ENCODE measurements at places on chromosomes 7 and 10. TPM values are rescaled to one million over a fixed set of nuclear protein-coding genes. Genes with fewer than 3 reads are reported as not detected.

DNA sequence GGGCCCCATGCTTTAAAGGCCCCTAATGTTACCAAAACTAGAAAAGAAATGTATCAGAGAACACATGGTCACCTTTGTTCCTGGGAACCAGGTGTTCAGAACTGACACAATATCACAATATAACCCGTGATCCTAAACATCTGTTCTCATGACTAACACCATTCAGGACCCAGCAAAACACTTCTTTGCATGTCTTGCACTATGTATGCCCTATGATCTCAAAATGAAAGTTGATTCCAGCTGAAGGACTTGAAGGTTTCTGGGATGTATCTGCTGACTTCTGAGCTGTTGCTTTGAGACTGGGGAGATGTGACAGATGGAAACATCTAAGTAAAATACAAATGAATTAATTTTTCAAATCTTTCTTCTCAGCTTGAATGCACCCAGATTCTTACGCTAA, 37.5 kb upstream of the PIK3CG start:
- DNase-seq = no peak

DNA sequence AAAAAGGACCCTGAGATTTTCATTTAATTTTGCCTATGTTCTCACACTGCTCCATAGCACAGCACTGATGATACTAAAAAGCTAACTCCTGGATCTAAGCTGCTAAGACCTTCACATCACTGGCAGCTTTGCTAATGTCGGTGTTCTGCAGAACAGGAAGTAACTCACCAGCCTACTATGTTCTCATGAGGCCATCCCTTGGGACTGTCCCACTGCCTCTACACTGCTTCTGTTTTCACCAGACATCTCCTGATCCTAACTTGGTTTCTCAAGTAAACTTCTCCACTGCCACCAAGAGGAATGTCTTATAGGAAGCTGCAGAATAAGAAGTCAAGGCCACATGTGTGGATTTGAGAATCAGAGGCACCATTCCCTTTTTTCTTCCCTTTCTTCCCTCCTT, 15.1 kb downstream of the HTR7 start:
- DNase-seq = no peak

- DNase-seq = no peak
These were observed 65.4 kb downstream of the TRUB1 start for GRCh38 chr10:115003396-115003795.

DNA sequence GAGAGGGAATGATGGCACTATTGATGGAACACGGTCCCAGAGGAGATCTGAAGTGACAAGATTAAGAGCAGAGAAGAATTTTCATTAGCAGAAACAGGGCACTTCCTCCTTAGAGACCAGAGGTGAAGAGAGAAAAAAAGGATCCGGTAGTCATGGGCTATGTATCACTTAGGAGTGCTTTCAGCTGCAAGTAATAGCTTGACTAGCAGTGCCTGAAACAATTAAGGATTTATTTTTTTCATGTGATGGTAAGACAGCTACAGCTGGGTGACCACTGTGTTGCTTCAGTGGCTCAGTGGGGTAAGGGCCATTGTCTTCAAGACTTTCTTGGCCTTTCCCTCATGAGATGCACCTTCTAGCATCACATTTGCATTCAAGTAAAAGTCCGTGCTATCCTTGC, 515.1 kb upstream of the GALNT17 start:
- no peak for DNase-seq

- DNase-seq = no peak
These were observed 103.8 kb upstream of the SAMD8 start for GRCh38 chr10:75007646-75008045.

GRCh38 chr10:105024184-105024583, 383.1 kb downstream of the SORCS3 start:
- DNase-seq = peak; percentile 24

GRCh38 chr10:110747609-110748464, 103.7 kb downstream of the RBM20 start:
- no peak for DNase-seq

DNA sequence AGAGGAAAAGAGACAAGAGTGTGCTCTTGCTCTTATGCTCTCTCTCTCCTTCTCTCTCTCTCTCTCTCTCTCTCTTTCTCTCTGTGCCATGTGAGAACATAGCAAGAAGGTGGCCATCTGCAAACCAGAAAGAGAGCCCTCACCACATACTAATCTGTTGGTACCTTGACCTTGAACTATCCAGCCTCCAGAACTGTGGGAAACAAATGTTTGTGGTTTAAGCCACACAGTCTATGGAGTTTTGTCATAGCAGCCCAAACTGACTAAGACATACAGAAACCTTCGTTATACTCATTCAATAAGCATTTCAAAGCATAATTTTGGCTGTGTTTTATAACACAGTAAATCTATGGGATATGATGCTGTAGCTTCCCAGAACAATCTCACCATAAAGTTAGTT, 56.4 kb upstream of the PLPP4 start:
- no peak for DNase-seq

GRCh38 chr10:100858261-100858660, 54.5 kb upstream of the SLF2 start:
- DNase-seq = no peak

DNA sequence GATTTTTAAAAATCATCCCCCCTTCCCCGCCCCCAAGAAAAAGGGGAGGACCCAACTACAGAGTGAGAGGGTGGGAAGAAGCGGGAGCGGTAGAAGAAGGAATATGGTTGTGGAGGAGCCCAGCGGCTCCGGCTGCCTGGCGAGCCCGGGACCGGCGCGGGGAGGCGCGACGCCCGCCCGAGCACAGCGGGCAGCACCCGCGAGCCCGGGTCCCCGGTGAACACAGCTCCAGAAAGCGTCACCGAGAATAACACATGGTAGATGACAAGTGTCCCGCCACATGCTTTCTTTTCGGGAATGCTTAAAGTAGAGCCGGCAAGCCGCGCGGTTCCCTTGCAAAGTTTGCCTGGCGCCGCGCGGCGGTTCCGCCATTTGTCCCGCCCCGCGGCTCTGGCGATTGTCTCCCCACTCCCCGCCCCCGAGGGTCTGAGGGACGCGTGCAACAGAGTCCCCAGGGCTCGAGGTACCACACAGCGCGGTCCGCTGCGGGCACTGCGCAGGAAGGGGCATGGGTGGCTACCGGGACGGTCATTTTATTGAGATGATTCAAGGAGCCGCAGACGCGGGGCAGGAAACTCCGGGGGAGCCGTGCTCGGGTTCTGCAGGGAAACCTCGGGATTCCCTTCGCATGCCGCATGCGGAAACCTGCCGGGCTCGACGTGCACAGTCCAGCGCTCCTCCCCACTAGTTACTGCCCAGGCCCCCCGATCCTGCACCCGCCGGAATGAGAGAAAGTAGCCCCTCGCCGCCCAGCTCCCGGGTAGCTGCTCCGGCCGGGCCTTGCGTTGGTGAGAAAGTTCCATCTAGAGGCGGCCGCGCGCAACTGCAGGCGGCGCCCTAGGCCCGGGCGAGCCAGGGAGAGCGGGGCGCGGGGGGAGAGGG, 781 bp upstream of the GRM8 start:
- no peak for DNase-seq

- no peak for DNase-seq
These were observed 122.6 kb downstream of the ST7 start for GRCh38 chr7:117075934-117076333.

GRCh38 chr7:29588900-29589696, 25.5 kb downstream of the PRR15 start:
- DNase-seq = no peak

DNA sequence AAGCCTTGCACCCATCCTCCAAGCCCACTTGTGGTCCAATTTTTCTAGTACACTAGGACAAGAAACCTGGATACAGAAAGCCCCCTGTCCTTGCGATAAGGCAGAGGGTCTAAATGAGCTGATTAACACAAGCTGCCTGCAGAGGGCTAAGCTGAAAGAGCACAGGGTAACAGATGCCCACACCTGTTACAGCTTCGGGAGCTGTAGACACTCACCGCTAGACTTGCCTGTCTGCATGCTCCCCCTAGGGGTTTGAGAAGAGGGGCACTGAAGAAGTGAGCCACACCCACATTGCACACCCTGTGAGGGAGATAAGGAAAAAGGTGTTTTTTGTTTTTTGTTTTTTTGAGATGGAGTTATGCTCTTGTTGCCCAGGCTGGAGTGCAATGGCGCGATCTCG, 386.5 kb upstream of the AUTS2 start:
- no peak for DNase-seq

DNA sequence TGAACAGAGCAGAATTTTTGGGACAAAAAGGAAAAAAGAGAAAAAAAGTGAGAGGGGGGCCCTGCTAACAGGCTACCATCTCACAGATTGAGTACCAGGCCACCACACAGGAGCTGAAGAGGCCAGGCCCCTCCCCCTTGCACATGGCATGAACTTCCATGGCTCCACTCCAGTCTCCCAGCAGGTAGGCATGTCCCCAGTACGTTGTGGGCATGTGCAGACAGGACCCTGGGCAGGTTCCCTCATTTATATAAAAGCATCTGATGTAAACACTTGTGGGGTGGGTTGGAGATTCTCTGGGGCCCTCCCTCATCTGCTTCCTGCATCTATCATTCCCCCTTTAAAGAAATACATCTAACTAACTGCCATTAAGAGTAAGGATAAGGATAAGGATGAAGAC, 45.0 kb upstream of the AKR1C1 start:
- DNase-seq = no peak

- no peak for DNase-seq
These were observed 34.0 kb downstream of the TMEM270 start for GRCh38 chr7:73894733-73895551.

GRCh38 chr7:5117095-5117970, 71.7 kb downstream of the RBAK start:
- no peak for DNase-seq

DNA sequence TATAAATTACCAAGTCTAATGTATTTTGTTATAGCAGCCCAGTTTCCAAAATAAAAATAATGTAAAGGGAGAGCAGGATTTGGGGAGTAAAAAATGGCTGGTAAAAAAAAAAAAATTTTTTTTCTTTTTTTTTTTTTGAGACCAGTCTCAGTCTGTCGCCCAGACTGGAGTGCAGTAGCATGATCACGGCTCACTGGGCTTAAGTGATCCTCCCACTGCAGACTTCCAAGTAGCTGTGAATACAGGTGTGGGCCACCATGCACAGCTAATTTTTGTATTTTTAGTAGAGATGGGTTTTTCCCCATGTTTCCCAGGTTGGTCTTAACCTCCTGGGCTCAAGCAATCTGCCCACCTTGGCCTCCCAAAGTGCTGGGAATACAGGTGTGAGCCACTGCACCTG, 4.8 kb upstream of the LSM8 start:
- DNase-seq = no peak

DNA sequence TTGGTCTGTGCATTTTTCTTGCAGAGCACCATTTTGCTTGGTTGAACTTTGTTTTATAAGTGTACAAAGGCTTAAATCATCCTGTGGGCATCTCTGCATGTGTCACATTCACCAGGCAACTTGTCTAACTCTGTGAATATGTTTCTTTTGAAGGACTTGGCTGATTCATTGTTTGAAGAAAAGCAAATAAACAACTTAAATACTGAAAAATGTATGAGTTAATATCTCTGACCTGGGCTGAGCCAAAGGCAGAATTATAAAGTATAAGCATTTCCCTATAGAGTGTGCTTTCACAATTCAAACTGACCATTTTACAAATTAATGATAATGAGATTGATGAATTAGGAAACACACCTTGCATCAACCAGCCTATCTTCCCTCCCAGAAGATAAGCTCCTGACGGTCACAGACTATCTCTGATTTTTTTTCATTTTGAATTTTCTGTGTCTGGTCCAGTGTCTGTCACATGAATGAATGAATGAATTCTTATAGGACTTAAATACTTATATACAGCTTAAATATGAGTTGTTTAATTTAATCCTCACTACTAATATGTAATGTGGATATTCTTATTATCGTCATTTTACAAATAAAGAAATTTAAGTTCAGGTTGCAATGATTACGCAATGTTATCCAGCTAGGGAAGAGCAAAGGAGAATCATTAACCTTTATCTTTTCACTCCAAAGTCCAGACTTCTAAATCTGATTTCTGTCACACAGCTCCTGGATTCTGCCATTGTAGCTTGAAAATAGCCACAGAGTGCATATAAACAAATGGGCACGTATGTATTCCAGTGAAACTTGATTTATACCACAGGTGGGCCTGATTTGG, 182.0 kb upstream of the PHYHIPL start:
- DNase-seq = no peak

GRCh38 chr10:27399871-27400270, 104.2 kb upstream of the RAB18 start:
- DNase-seq = no peak

DNA sequence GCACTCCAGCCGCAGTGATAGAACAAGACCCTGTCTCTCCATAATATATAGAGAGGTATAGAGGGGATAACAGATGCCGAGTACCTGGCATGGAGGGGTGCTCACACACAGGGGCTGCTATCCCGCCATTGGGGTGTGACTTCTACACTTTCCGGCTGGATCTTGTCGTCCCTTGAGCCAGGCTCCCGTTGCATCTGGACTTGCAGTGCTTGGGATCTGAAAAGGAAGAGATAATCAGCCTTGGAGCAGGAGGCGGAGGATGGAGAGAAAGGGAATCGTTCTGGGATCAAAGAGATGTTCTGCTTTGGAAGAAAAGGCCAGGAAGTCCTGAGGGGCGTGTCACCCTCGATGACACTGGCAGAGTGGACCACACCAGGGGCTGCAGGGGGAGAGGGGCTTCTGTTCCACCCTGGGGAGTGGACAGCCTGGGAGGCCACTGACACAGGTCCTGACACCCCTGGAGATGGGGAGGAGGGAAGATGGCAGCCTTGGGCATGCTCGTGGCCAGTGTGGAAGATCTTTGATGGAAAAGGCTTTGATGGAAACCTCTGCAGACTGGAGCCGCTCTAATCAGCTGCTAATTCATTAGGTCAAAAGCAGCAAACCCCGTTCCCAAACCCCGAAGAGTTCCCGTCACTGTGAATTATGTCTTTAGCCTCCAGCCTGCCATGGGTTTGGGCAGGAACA, 85.1 kb downstream of the CARD11 start:
- DNase-seq = no peak

- DNase-seq = no peak
These were observed 62.0 kb downstream of the PAX2 start for GRCh38 chr10:100807241-100807951.

DNA sequence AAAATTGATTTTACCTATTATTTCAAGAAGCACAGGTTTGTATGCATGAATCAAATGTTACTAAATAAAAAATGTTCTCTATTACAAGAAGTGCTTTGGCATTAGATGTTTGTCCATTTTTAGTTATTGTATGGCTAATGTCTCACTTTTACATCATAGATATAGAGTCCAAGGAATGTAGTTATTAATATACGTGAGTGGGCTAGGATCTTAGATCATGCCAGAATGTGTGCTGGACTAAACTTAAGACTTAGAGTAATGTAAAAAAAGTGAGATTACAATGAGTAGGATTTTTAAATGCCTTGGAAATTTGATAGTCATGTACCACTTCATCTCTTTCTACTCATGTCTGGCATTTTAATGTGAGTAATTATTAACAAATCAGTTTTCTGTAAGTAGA, 196.6 kb downstream of the ARL4A start:
- no peak for DNase-seq

CYP3A7 gene
- polyA plus RNA-seq = 1.2 TPM

KCNMA1 gene
- 3.6 TPM for polyA plus RNA-seq

TMEM178B gene
- 0.52 TPM for polyA plus RNA-seq

VGF gene
- polyA plus RNA-seq = 0.20 TPM

ZRANB1 gene
- polyA plus RNA-seq = 31.8 TPM

TIMM23B gene
- 22.7 TPM for polyA plus RNA-seq

IKZF1 gene
- polyA plus RNA-seq = 1.3 TPM

LIPN gene
- not detected for polyA plus RNA-seq
